ENCODE measurements at places on chromosomes 7 and 10. TPM values are rescaled to one million over a fixed set of nuclear protein-coding genes. Genes with fewer than 3 reads are reported as not detected.

The FGFR2 gene
- total RNA-seq: not detected

DNA sequence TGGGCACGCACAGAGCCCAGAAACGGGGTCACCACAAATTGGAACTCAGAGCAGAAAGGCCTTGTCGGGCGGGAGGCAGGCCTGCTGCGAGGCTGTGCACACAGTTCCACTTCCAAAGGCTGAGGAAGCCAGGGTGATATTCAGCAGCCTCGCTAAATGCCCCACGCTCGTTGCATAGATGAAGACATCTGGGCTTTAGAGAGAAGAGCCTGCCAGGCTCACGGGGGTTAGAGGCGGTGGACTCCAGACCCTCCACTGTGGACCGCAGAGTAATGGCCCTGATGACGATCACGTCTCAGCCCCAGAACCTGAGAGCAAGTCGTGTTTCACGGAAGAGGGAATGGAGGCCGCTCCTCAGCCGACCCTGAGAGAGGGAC is 104.2 kb downstream of the DNAJB6 start:
- no peak for DNase-seq

DNA sequence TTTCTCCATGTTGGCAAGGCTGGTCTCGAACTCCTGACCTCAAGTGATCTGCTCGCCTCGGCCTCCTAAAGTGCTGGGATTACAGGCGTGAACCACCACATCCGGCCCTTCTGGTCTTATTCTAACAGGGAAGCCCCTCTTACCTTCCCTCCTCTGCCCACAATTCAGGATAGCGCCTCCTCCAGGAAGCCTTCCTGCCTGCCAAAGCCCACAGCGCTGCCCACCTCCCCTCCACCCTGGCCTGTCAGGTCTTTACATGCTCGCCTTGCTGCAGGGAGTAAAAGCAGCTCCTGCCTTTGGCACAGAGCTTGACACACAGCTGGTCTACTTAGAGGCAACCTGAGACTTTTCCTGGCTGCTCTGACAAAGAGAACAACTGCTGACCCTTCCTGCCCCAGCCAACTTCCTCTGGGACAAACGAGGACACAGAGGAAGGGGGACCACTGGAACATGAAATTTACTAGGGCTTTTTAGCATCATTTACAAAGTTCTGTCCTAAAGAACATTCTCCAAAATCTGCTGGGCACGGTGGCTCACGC is 13.2 kb downstream of the MLXIPL start:
- DNase-seq: no peak

- DNase-seq: no peak
These were observed 118.3 kb downstream of the KLF6 start for GRCh38 chr10:3666525-3667302.

- peak; percentile 90 for DNase-seq
These were observed 26.3 kb downstream of the DNMBP start for GRCh38 chr10:99983280-99983988.
